ENCODE measurements at places on chromosomes 2 and 18.

GRCh38 chr2:199713746-199714145 lies 137.2 kb downstream of the FTCDNL1 start:
- no peak for DNase-seq

DNA sequence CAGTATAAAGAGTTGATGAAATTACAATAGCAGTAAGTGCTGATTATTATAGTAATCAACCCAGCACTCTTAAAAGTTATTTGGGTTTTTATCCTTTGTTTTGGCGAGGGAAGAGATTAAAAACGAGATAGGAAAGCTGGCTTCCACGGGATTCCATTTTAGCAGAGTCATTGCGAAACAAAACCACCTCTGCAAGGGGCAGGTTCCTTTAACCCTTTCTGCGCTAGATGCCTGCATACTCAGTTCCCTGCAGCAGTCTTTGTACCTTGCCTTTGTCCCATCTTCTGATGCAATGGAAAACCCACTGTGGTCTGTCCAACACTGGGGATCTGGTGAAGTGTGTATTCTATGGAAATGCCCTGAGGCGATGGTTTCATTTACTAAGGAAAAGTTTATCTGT lies 2.7 kb downstream of the YPEL5 start:
- no peak for DNase-seq

DNA sequence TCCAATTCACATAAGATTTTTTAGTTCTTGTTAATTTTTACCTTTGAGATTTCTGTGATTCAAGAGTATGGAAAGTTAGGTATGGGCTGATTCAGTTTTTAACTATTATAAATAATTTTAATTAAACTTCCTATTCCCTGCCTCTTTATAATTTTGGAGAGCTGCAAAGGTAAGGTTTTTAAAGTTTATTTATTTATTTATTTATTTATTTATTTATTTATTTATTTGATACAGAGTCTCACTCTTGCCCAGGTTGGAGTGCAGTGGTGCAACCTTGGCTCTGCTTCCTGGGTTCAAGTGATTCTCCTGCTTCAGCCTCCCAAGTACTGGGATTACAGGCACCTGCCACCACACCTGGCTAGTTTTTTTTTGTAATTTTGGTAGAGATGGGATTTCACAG lies 215.5 kb upstream of the FIGN start:
- DNase-seq = no peak

GRCh38 chr18:51350081-51350480 lies 152.6 kb upstream of the MEX3C start:
- DNase-seq = no peak

GRCh38 chr2:203909974-203910373 lies 26.6 kb upstream of the ICOS start:
- DNase-seq = no peak

DNA sequence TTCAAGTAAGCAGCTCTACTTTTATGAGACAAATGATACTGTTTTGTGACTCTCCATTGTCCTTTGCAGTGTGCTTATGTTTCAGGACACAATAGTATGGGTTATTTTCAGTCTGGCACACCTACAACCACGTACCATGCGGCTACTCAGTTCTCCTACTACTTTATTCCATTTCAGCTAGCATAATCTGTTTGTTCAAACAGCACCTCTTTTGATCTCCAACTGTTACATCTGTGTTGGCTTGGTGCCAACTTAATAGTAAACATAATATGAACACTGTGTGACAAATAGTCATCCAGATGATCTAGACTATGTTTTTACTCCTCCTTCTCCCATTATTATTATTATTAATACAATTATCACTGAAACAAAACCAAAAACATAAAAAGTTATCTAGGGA lies 40.5 kb downstream of the MYO3B start:
- no peak for DNase-seq

GRCh38 chr18:48589797-48590519 lies 51.1 kb downstream of the CTIF start:
- DNase-seq = no peak

GRCh38 chr2:197486175-197486574 lies 13.5 kb downstream of the HSPD1 start:
- no peak for DNase-seq

- peak; percentile 63 for DNase-seq
These were observed 868 bp downstream of the INO80D start for GRCh38 chr2:206084870-206085741.

DNA sequence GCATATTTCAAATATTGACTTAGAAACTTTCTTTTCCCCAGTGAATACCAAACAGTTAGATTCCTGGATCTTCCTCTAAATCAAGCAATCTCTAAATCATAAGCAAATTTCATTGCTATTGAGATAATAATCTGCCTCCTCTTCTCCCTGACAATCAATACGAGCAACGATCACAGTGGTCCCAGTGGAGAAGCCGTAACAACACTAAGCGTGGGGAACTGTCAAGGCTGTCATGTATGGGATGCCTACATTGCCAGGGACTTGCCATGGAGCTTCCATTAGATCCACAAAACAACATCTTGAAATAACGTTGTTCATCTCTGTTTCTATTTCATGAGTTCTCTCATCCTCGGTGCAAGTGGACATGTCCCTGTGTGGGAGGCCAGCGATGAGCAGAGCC lies 61.3 kb downstream of the SNTG2 start:
- DNase-seq = no peak

DNA sequence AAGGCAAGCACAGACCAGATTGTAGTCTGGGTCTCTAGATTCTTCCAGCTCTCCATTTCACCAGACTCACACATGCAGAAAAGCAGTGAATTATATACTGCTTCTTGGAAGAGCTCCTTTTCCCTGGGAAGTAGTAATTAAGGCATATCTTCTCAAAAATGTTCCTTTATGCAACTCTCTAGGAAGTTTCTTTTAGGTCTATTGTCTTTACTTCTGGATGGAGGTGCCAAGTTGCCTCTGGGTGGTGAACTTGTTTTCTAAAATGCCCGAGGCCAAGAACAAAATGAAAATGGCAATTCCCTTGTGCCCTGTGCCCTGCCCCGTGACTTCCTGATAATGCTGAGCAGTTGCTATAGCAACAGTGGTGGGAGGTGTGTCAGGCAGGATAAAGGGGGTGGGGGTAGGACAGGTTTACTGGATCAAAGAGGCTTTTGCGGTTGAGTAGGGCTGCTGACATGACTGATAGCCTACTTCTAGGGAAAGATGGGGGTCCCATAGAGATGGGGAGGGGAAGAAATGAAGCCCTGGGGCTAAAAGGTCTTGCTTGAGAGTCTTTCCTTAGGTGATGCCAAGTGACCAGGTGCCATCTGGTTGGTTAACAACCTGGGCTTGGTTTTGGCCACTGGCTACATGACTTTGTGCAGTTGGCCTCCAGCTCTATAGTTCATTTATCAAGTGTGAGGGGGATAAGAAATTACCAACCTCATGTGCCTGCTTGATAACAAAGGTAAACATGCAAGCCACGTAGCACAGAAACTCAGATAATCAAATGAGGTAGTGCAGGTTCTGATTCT lies 11.8 kb downstream of the IGFBP2 start:
- no peak for DNase-seq

DNA sequence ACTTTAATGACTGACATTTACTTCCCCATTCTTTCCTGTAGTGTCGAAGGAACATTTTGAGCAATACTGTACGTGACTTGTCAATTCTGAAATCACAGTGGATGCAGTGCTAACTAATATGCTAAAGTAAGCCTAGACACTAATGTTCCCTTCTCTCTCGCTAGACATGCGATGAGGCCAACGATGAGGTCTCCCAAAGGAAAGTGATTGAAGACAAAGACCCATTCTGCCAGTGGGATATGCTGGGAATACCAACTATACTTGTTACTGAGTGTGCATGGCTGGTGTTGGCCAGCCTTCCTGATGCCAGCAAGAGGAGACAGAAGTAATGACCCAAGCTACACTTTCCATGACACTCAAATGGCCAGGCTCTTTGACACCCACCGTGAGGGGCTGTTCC lies 2.5 kb upstream of the SERPINE2 start:
- no peak for DNase-seq

- DNase-seq = no peak
These were observed 36.3 kb downstream of the PREPL start for GRCh38 chr2:44324971-44325426.

DNA sequence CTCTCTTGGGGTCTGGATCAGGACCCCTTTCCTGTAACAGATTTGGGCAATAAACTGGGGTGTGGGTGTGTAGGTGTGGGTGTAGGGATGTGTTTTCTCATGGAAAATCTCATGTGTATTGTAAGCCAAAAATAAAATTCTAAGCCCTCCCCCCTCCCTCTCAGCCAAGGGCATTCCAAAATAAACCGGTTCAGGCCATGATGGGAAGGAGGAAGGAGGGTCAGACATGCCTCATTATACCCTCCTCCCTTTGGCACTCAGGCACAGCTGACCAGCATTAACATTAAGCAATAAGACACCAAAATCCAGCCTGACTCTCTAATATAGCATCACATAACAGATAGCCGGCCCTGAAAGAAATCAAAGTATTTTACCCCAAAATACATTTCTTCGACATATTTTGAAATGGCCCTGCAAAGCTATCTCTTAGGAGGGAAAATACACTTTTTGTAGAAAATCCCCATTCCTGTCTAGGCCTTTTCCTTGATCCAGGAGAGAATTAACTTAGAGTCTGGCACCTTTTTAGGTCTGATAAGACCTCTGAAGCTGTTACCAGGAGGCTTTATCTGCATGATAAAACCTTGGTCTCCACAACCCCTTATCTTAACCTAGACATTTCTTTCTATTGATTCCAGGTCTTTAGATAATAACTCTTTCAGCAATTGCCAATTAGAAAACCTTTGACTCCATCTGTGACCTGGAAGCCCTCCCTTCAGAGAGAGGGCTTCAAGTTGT lies 128.7 kb upstream of the COL5A2 start:
- no peak for DNase-seq

DNA sequence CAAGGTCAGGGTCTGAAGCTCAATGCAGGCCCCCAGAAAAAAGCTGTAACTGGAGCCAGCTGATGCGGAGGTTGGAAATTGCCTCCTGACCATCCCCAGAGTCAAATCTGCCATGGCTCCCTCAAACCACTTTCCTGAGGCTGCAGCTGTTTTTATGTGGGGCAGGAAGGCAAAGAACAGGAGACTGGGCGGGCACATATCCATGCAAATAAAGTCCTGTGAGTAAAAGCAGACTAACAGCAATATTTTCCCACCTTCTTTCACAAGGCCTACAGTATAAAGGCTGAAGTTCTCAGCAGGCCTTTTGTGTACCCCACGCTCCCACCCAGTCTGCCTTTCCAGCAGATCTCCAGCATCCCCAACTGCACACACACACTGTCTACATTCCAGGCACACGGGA lies 47.1 kb downstream of the CYP1B1 start:
- no peak for DNase-seq

- DNase-seq = no peak
These were observed 85.6 kb downstream of the NCOA1 start for GRCh38 chr2:24576617-24577016.

- DNase-seq = no peak
These were observed 10.4 kb downstream of the UBE2E3 start for GRCh38 chr2:180990794-180991193.

- no peak for DNase-seq
These were observed 165.4 kb downstream of the TCF4 start for GRCh38 chr18:55422456-55423180.

DNA sequence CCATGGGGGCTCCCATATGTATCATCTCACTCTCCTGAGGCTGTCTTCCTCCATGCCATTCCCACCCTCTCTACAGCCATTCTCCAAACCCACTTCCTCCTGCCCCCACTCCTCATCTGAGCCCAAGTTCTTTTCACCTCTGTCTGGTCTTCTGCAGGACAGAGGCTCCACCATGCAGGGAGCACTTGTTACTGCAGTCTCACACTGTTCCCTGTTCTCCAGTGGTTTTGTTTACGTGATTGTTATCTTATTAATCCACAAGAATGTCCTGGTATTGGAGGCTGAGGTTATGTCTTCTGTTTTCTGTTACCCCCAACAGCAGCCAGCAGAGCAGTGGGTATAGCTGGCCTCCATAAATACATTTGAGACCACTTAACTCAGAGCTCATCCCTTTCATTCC lies 51.4 kb downstream of the PAX8 start:
- no peak for DNase-seq

DNA sequence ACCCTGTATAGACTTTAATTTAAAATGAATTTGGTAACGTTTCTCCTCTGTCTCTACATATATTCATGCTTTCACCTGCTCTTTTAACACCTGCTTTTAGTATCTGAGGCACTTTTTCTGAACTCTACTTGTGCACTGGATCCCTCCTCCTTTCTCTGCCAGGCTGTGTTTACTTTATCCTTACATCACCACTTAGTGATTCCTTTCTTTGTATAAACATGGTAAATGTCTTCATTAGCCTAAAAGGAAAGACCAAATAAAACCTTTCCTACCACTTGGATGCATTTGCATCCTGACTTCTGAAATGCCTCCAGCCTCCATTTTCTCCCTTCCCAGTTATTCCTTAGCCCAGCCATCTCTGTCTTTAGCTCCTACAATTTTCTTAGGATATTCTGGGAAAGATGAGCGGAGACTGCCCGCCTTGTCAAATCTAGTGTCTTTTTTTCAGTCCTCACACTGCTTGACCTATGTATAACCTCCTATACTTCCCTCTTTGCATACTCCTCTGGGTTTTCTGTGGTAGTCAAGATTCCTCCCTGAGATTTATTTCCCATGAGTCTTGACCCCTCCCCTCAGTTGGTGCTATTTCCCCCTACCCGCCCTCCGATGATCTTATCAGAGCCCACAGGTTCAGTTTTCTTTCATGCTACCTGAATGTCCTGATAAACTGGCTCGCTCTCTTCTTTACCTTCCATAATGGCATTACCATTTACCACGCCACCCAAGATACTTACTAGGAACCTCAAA lies 44.8 kb downstream of the REL start:
- no peak for DNase-seq

- DNase-seq = peak; percentile 51
These were observed 148.0 kb upstream of the ALPP start for GRCh38 chr2:232230560-232230959.

DNA sequence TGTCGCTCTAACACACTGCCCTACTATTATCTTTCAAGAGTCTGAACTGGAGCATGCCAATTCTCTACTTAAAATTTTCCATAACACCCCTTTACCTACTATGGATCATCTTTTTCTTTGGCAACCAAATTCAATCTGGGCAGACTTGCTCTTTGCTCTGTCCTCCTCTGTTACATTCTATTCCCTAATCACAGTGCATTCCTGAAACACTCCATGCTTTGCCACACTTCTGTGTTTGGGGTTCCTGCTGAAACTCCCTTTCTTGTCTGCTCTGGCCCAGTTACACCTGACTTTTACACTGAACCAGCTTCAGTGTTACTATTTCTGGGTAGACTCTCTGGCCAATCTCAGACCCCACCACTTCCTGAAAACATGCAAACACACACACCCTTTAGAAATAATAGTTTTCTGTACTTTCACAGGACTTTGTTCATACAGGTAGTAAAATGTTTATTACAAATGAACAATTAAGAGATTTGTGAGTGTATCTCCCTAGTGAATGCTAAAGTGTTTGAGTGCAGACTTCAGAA lies 119.9 kb upstream of the DCC start:
- DNase-seq = no peak

- DNase-seq = no peak
These were observed 1077.3 kb upstream of the TMEFF2 start for GRCh38 chr2:193272011-193272410.

DNA sequence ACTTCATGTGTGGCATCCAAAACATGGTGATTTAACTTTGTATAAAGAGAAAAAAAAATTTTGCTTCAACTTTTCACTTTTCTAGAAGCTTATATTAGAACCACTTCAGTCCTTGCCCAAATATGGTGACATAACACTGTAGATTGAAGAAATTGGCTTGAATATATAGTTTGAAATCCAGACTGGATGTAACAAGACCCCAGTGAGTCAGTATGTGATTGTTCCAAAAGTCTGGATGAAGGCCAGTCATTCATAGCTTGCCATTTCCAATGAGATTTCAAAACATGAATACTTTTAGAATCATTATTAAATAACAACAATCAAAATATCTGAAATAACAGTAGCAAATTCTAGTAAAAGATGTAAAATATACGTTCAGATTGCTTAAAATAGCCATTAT lies 104.8 kb upstream of the FN1 start:
- DNase-seq = no peak
